Caco-2 (cell line): ENCODE measurements at places on chromosomes 4 and X.

DNA sequence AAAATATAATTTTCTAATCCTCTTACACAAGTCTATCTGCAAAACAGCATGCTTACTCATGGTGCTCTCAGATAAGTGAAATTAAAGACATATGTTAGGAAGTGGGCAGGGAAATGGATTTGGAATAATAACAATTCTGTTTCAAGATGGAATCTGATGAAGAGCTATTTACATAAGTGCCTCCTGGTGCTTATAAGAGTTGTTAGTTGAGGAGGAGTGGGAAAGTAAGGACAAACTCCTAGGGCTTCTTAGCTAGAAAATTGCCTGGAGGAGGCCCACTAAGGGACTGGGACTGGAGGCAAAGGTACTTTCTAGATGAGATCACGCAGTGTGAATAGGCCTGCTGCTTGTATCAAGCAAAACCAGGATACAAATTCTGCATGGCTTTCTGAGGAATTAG lies 939.8 kb downstream of the GLUD2 start:
- H3K4me3 ChIP-seq, result no peak overlapping the region
- no peaks in the 10 kb centered on the region for H3K4me1 ChIP-seq
- H3K36me3 ChIP-seq, result no peaks in the 10 kb centered on the region
- H3K27ac ChIP-seq, result no peak overlapping the region
- no peaks in the 10 kb centered on the region for H3K27me3 ChIP-seq
- DNase-seq, result no peak

DNA sequence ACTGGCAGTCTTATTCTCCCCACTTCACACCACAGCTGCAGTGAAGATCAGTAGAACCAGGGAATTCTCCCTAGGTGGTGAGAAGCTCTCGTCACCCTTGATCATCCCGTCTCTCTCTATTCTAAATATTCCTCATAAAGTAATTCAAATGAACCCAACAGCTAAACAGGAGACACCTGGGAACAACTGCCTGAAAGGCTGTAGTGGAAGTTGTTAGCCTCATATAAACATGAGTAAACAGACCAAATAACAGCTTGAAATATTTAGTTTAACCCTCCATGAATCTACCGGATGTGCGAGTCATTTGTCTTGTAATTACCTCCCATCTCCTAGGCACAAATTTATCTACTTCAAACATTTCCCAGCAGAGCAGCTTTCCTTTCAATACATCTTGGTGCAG lies 30.4 kb upstream of the APELA start:
- no peaks in the 10 kb centered on the region for H3K36me3 ChIP-seq
- DNase-seq, result no peak
- H3K4me1 ChIP-seq, result no peaks in the 10 kb centered on the region
- H3K27ac ChIP-seq, result no peak overlapping the region

GRCh38 chr4:138039010-138039409 lies 203.1 kb downstream of the SLC7A11 start:
- no peak overlapping the region for H3K27ac ChIP-seq
- H3K4me1 ChIP-seq, result no peaks in the 10 kb centered on the region
- H3K4me3 ChIP-seq, result no peak overlapping the region
- DNase-seq, result no peak
- H3K36me3 ChIP-seq, result no peaks in the 10 kb centered on the region

GRCh38 chr4:5471691-5472090 lies 236.7 kb downstream of the EVC2 start:
- H3K4me3 ChIP-seq, result no peak overlapping the region
- no peak for DNase-seq
- H3K36me3 ChIP-seq, result no peaks in the 10 kb centered on the region
- H3K27ac ChIP-seq, result no peak overlapping the region

DNA sequence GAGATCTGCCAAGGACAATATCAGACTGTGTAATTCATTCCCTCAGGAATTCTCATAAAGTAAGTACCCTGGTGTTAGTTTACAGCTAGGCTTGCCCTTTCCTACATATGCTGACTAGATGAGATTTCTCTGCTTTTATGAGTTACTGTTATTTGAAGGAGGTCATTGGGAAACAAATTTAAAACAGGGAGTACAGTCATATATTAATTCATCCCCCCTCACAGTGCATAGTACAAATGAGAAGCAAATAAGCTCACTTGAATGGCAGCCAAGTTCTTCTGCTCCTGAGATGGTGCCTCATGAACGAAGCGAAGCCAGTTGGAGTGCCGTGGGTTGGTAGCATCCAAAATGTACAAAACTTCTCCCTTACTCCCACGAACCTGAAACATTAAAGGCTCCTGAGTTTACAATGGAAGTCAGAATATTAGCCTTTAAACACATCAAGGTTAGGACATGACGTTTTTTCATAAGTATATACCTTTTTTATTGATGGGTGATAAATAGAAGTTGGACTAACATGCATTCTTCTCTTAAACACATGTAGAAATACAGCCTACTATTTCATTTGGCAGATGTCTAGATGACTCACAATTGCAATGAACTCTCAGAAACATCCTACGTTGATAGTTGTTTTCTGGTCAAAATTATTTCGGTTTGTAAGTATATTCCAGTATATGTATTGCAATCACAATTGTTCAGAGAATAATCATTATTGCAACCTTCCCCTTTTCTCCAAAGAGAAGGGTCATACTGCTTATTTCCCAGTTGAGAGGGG lies 69.2 kb downstream of the PRDM5 start:
- no peak for DNase-seq
- no peaks in the 10 kb centered on the region for H3K27me3 ChIP-seq
- H3K36me3 ChIP-seq, result no peaks in the 10 kb centered on the region
- no peak overlapping the region for H3K27ac ChIP-seq
- H3K4me1 ChIP-seq, result no peaks in the 10 kb centered on the region

GRCh38 chr4:101790521-101791181 lies at the start of gene BANK1:
Gene BANK1, plus strand, starts transcription at chr4:101790730. Its CDS starts 151 bp downstream, at chr4:101790881.
- H3K27ac ChIP-seq, result peak within 1 kb of the TSS; percentile 80
- DNase-seq, result peak; percentile 63
- H3K36me3 ChIP-seq, result no peaks in the 10 kb centered on the region
- H3K27me3 ChIP-seq, result no peaks in the 10 kb centered on the region
- H3K4me3 ChIP-seq, result peak within 1 kb of the TSS; percentile 58

- H3K27me3 ChIP-seq, result no peaks in the 10 kb centered on the region
- H3K4me1 ChIP-seq, result no peaks in the 10 kb centered on the region
- no peak overlapping the region for H3K27ac ChIP-seq
- H3K36me3 ChIP-seq, result no peaks in the 10 kb centered on the region
- no peak for DNase-seq
These were observed 168.9 kb upstream of the ATOH1 start for GRCh38 chr4:93659629-93660028.

DNA sequence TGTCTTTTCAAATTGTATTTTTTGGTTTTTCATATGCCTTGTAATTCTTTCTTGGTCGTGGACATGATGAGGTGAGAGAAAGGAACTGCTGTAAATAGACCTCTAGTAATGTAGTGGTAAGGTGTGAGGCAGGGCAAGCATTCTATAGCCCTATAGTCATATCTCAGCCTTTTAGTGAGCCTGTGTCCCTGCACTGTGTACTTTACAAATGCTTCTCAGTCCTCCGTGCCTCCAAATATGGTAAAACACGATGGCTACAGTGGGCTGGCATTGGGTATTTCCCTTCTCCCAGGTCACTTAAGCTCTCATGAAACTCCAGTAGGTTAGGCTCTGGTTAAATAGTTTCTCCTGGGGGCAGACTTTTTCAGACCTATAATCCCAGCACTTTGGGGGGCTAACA lies 57.9 kb upstream of the PLS3 start:
- no peaks in the 10 kb centered on the region for H3K36me3 ChIP-seq
- peak overlapping the region; percentile 38 for H3K27ac ChIP-seq

- H3K4me1 ChIP-seq, result no peaks in the 10 kb centered on the region
- H3K4me3 ChIP-seq, result no peak overlapping the region
- no peak overlapping the region for H3K27ac ChIP-seq
- H3K27me3 ChIP-seq, result no peaks in the 10 kb centered on the region
These were observed 13.3 kb downstream of the RAB9A start for GRCh38 chrX:13702111-13702789.

GRCh38 chr4:138310498-138310897 lies 68.3 kb upstream of the SLC7A11 start:
- H3K27ac ChIP-seq, result no peak overlapping the region
- no peak for DNase-seq

DNA sequence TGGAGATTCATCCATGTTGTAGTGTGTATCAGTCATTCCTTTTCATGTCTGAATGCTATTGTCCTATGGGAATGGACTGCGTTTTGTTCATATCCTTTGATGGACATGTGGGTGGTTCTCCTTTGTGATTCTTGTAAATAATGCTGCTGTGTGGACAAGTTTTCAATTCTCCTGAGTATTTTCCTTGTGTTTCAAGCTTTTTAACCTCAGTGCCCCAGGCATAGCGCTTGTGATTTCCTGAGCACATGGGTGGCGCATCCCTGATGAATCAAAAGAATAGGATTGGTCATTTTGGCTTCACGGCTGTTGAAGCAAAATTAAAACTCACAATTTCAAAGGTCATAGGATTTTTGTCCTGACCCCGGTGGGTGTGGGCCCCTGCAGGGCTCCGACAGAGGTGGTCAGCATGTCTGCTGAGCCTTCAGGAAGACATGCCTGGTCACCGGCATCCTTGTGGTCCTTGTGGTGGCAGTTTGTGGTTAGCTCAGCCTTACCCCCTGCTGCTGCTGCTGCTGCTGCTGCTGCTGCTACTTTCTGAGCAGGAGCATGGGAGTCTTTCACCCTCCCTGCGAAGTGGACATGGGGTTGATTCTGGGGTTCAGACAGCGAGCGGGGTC lies 30.0 kb downstream of the SHROOM2 start:
- no peaks in the 10 kb centered on the region for H3K27me3 ChIP-seq
- no peaks in the 10 kb centered on the region for H3K36me3 ChIP-seq
- no peaks in the 10 kb centered on the region for H3K4me1 ChIP-seq
- DNase-seq, result no peak
- no peak overlapping the region for H3K27ac ChIP-seq
